ENCODE measurements at places on chromosomes 11 and 22.
A peak's percentile ranks its signal among the peaks of the same experiment; 100 is the strongest.

DNA sequence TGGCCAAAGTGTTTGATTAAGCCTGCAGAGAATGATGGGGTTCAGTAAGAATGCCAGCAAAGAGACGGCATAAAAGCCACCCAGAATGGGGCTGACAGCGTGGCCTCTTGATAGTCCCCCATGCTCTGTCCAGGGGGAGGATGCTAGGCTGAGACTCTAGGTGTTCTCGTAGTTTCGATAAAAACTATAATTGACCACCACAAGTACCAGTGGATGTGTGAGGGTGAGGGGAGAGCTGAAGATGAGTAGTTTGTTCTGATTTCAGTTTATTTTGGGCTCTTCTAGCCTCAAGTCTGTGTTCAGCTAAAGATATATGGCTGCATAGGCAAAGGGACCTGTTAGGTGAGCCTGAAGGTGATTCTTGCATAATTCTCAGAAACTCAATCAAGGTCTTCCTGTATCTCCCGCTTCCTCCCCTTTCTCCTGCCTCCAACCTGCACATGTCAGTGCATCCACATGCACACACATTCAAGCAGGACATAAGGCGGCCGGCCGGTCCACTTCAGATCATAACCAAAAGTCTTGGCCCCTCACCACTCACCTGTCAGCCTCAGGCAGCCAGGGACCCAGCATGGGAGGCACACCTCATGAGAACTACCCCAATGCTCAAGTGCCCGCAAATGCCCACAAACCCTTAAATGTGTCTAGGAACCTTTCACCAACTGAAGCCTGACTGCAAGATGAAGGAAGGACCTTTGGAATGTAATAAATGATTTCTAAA is 31.2 kb downstream of the FLI1 start:
- H3K27ac ChIP-seq = no peak overlapping the region
- no peaks in the 10 kb centered on the region for H3K36me3 ChIP-seq
- DNase-seq = no peak
- peaks cover 33% of the 10 kb centered on the region for H3K27me3 ChIP-seq

- no peak overlapping the region for H3K27ac ChIP-seq
- no peak for DNase-seq
- no peaks in the 10 kb centered on the region for H3K36me3 ChIP-seq
- peaks cover 43% of the 10 kb centered on the region for H3K4me1 ChIP-seq
Measured at GRCh38 chr11:28736256-28736655, 628.1 kb downstream of the METTL15 start.

- H3K4me3 ChIP-seq = no peak overlapping the region
- DNase-seq = no peak
- H3K27me3 ChIP-seq = no peaks in the 10 kb centered on the region
- peaks cover 24% of the 10 kb centered on the region for H3K36me3 ChIP-seq
- no peak overlapping the region for H3K27ac ChIP-seq
Measured at GRCh38 chr22:31321421-31321820, 24.7 kb downstream of the PATZ1 start.

GRCh38 chr11:93845181-93846092 is 5.0 kb downstream of the VSTM5 start:
- H3K4me1 ChIP-seq = peaks cover 12% of the 10 kb centered on the region
- H3K27ac ChIP-seq = no peak overlapping the region
- H3K36me3 ChIP-seq = no peaks in the 10 kb centered on the region
- no peak overlapping the region for H3K4me3 ChIP-seq
- DNase-seq = no peak
- H3K27me3 ChIP-seq = no peaks in the 10 kb centered on the region

DNA sequence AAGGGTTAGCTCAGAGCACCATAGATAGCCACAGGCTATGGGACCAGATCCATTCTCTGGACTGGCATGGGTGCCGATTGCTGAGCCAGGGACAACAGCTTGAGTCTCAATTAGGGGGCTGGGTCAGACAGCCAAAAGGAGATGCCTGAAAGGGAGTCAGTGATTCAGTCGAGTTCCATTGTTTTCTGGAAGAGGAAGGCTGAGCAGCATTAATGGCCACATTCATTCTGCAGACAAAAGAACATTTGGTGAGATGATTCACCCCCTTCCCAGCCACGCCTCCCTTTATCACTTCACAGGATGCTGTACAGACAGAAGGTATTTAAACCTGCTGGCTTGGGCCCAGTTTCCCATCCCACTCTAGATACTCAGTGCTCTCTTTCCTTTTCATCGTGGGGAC is 131.9 kb downstream of the ADAMTS15 start:
- peaks cover 19% of the 10 kb centered on the region for H3K4me1 ChIP-seq
- no peak for DNase-seq
- H3K27me3 ChIP-seq = no peaks in the 10 kb centered on the region
- H3K4me3 ChIP-seq = no peak overlapping the region
- H3K27ac ChIP-seq = peak overlapping the region; percentile 44

DNA sequence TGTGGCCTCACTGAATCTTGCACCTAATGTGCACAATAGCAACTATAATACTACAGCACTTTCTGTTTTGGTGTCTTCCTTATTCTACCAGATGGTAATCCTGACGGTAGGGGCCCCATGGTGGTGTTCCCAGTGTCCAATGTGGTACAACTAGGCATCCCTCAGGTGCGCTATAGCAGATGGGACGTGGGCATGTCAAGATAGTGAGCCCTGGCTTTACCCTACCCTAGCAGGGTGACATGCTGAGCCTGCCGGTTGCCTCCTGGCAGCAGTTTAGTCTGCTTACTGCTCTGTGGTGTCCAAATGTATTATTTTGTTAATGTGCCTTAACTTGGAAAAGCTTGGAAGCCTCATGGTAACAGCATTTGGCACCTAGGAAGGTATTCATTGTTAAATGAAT is 19.2 kb downstream of the ACO2 start:
- no peak overlapping the region for H3K4me3 ChIP-seq
- no peak overlapping the region for H3K27ac ChIP-seq
- no peaks in the 10 kb centered on the region for H3K36me3 ChIP-seq
- no peaks in the 10 kb centered on the region for H3K27me3 ChIP-seq
- no peak for DNase-seq

- H3K4me1 ChIP-seq = peaks cover 15% of the 10 kb centered on the region
- H3K27ac ChIP-seq = peak within 1 kb of the TSS; percentile 94
- peaks cover 2% of the 10 kb centered on the region for H3K36me3 ChIP-seq
- peaks cover 7% of the 10 kb centered on the region for H3K27me3 ChIP-seq
- peak within 1 kb of the TSS; percentile 93 for H3K4me3 ChIP-seq
Measured at GRCh38 chr11:66336234-66337102, at the start of gene RIN1. Gene RIN1 (minus strand): TSS chr11:66336434. CDS start chr11:66336402, 32 bp downstream.

GRCh38 chr11:88521799-88522201 is 184.3 kb upstream of the CTSC start:
- no peak for DNase-seq
- H3K27me3 ChIP-seq = no peaks in the 10 kb centered on the region
